HFFc6 (cell line): ENCODE measurements at places on chromosomes 5 and 9. TPM values are rescaled to one million over a fixed set of nuclear protein-coding genes. Genes with fewer than 3 reads are reported as not detected.

GRCh38 chr5:174793684-174794328 lies 69.4 kb downstream of the MSX2 start:
- no peak for DNase-seq

GPR151 gene
- total RNA-seq = not detected in 2 replicates

- no peak for DNase-seq
These were observed 254.8 kb downstream of the CDH10 start for GRCh38 chr5:24389968-24390367.

TMEM8B gene
- total RNA-seq = 11.2 to 12.4 TPM (median 11.7 TPM) in 3 replicates

TMC1 gene
- total RNA-seq = 0.29 to 0.90 TPM (median 0.39 TPM) in 3 replicates

- peak; percentile 93 for DNase-seq
These were observed 34.0 kb downstream of the PUM3 start for GRCh38 chr9:2809692-2810419.

PTCD2 gene
- total RNA-seq = 11.3 to 15.9 TPM (median 14.4 TPM) in 3 replicates

CCDC192 gene
- not detected in 3 replicates for total RNA-seq

- DNase-seq = peak; percentile 94
These were observed 85.8 kb upstream of the DMRT1 start for GRCh38 chr9:755454-756381.

EPB41L4B gene
- total RNA-seq = 0.05 to 0.29 TPM in 2 of 3 replicates, not detected in the other

SPINK4 gene
- not detected in 3 replicates for total RNA-seq

OLFML2A gene
- 0.35 to 0.99 TPM (median 0.57 TPM) in 3 replicates for total RNA-seq

DNA sequence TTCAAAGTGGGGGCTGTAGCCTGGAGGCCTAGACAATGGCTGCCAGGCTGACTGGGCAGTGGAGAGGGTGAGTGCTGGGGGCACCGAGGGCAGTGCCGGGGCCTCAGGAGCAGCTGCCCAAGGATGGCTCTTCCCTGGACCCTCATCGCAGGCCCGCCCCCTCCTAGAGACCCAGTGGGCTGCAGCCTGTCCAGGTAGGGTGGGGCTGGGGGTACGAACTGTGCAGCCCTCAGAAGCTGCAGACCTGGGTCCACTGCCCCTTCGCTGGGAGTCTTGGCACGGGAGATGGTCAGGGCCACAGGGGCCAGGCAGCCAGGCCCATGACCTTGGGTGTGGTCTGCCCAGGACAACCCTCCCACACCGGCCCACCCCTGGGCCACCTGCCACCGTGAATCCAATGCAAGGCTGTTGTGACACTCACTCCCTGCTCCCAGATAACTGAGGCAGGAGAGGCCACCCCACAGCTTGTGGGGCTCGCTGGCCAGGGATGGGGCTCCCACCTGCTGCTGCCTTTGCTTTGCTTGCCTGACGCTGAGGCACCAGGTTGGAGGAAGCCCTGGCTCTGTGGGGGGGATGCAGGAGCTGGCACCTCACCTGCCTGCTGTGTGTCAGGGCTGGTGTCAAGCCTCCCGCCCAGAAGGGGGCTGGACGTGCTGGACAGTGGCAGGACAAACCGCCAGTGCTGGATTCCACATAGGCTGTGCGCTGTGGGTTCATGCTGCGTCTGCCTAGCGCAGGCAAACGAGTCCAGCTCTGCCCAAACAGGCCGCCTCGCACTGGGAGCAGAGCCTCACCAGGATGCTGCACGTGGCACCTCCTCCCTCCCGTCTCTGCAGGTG lies 23.1 kb upstream of the SLC9A3 start:
- DNase-seq = no peak

GRCh38 chr5:93359296-93359959 lies 221.6 kb downstream of the NR2F1-AS1 start:
- DNase-seq = peak; percentile 76

GRCh38 chr5:89191374-89191773 lies 308.4 kb upstream of the MEF2C start:
- DNase-seq = no peak

GRCh38 chr9:122015170-122015821 lies 77.8 kb downstream of the TTLL11 start:
- no peak for DNase-seq

DNA sequence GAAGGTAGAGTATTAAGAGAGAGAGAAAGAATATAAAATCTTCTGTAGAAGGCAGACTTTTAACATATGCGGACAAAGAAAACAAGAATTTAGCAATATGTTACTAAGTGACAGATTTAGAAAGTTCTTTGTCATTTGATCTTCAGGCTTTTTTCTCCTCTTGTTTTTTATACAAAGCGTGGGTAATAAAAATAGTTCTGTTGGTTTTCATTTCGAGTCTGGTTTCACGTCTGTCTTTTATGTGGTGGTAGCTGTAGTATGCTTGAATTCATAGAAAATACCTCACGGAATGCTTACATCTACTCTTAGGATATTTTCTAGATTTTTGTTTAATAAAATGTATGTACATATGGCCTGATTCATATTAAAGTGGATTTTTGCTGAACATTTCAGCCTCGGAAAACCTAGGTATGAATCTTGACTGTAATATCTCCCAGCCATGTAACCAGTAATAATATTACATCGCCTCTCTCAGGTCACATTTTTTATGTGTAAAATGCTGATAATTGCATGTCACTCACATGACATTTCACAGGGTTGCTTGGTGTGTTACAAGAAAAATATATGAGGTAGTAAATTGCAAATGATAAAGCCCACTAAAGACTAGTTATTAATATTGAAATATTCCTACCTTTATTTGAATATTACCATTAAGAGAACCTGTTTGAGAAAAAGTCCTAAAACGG lies 72.5 kb upstream of the TAF11L2 start:
- DNase-seq = no peak

- no peak for DNase-seq
These were observed 1.3 kb downstream of the PROB1 start for GRCh38 chr5:139393497-139394122.

- no peak for DNase-seq
These were observed 170.9 kb downstream of the PALM2AKAP2 start for GRCh38 chr9:109950710-109951443.

DNA sequence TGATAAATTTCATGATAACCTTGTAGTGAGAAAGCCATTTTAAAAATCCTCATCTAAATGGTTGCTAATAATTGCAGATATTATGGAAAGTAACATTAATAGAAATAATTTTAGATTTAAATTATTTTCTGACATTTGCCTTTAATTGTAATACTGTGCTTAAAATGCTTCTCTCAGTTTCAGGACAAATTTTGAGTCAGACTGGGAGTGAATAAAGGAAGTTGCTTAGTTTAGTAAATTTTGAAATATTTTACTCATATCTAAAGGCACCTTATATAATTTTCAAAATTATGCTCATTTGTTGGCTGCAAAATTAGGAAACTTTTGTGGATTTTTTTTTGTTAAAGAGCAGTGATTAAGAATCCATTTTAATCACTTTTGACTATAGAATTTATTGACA lies 93.8 kb downstream of the CSNK1G3 start:
- DNase-seq = no peak

SLCO6A1 gene
- not detected in 3 replicates for total RNA-seq

DNA sequence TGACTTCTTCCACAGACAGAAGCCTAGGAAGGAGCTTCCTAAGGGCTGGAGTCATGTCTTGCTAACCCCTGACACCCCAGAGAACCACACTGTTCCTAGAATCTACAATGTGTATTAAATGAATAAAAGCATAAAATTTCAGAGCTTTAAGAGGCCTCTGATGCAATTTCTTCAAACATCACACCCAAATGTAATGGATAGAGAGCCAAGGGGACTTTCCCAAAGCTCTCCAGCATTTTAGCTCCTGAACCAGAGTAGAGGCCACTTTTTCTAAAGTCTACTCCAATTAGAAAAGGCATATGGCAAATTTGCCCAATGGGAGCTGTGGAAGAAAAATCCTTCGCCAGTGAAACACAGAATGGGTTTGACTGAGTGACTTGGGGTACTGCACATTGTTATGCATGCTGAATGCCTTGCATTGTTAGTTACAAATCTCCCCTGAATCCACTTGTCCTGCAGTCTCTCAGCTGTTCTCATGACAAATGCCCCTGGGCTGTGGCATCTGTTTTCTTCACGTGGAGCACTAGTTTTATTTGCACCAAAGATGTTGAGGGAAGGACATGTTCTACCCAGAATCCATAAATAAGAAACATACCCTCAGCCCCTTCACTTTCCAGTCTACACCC lies 334.0 kb downstream of the ASTN2 start:
- no peak for DNase-seq

DNA sequence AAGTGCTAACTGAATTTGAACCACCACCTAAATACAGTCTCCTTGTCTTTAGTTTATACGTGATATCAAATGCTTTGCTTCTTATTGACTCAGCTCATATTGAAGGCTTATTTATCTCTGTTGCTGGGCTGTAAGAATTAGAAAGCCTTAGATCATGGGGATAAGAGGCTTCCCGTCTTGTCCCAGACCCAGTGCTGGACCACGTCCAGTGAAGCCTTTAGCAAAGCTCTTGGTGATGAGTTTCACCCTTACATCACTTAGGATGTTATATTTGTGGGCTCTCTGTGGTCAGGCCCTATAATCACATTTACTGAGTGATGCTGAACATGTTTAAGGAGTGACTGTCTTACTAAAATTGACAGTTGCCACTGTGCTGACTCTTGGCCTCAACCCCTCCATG lies 11.2 kb downstream of the FAM240B start:
- DNase-seq = no peak

- no peak for DNase-seq
These were observed 1.5 kb downstream of the CSF2 start for GRCh38 chr5:132074772-132075718.

CAMK4 gene
- 3.7 and 4.5 TPM in 2 replicates for total RNA-seq

PCDHB4 gene
- total RNA-seq = 0.33 to 0.53 TPM (median 0.33 TPM) in 3 replicates

DNA sequence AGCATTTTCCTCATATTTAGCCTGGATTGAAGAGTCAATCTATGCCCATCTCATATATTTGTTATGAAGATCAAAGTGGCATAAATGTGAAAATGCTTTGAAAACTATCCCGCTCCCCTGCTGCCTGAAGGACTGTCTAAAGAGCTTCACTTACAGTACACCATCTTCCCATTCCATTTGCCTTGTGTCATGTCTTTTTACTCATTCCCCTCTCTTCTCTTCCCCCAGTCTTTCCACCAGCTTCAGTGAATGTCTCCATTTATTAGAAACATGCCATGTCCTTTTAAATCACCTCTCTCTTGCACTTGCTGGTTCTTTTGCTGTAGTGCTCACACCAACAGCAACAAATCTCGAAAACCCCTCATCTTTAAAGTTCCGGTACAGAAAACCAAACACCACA lies 192.7 kb upstream of the SGCD start:
- DNase-seq = no peak

DNA sequence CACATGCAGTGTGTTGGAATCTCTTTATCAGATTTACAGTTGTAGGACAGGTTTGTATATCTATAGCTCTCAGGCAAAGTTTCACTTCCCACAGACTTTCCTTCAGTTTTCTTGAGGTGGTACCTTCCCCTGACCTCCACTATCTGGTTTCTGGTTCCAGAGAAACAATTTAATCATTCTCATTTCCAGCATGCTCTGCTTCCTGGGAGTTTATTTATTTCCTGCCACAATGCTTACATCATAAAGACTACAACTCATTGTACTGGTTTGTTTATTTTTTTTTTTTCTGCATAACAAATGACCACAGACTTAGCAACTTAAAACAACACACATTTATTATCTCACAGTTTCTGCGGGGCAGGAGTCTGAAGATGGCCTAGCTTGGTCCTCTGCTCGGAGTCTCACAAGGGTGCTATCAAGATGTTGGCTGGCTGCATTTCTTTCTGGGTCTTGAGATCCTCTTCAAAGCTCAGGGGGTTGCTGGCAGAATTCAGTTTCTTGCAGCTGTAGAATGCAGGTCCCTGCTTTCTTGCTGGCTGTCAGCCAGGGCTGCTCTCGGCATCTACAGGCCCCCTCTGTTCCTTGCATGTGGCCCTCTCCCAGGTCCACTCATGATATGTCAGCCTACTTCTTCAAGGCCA lies 247.7 kb downstream of the ENC1 start:
- peak; percentile 8 for DNase-seq

DNA sequence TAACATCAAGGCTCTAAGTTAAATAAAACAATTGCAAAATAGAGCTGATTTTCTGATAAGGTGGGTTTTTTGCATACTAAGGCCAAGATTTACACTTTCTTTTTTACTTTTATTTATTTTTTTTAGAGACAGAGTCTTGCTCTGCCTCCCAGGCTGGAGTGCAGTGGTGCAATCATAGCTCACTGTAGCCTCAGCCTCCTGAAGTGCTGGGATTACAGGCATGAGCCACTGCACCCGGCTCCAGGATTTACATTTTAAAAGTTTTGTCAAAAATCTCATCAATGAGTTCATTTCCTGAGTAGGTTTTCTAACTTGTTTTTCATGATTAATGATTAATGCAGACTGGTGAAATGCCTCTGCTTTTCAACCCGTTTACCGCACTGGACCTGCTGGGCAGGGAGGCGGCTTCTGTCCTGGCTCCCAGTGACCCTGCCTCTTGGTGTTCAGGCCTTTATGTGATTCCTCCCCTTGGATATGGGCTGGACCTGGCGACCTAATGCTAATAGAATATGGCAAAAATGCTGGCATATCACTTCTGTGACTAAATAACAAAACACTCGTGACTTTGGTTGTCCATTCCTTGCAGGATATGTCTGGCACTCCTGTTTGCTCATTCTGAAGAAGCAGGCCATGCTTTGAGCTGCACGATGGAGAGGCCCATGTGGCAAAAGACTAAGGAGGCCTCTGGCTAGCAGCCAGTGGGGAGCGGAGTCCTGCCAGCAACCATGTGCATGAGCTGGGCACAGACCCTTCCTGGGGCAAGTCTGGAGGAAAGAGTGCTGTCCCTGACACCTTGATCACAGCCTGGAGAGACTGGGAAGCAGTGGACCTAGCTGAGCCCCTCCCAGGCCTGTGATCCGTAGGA lies 72.2 kb upstream of the PTCH1 start:
- no peak for DNase-seq

DNA sequence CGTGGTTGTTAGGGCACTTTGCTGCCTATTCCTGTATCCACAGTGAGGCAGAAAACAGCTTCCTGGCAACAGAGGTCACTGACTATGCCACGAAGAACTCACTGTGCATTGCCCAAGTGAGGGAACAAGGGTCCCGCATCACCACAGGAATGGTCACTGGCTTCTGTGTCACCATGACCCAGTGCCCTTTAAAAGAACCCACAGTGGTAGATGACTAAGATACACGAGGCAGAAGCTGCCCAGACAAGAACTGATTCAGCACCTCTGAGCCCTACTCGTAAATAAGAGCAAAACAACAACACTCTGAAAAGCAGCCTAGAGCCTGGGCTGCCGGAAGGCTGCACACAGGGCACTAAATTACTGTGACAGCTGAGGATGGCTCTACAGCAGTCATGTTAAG lies 236.6 kb upstream of the RASEF start:
- DNase-seq = peak; percentile 90
